Activated gamma-delta T cell treated with anti-CD3 and anti-CD28 coated beads, Interleukin-2, amount 50 U/mL, for 16 hours (primary cell): ENCODE measurements at places on chromosomes 1 and 21.

GRCh38 chr1:18005238-18005637, 102.4 kb upstream of the IGSF21 start:
- DNase-seq = no peak

- DNase-seq = peak; percentile 70
These were observed 2.1 kb upstream of the PEX10 start for GRCh38 chr1:2414297-2414958.

GRCh38 chr1:33762962-33763361, 100.9 kb upstream of the HMGB4 start:
- no peak for DNase-seq

GRCh38 chr1:12376236-12377045, 146.6 kb downstream of the VPS13D start:
- DNase-seq = no peak
